ENCODE measurements at places on chromosomes 11 and 22.

DNA sequence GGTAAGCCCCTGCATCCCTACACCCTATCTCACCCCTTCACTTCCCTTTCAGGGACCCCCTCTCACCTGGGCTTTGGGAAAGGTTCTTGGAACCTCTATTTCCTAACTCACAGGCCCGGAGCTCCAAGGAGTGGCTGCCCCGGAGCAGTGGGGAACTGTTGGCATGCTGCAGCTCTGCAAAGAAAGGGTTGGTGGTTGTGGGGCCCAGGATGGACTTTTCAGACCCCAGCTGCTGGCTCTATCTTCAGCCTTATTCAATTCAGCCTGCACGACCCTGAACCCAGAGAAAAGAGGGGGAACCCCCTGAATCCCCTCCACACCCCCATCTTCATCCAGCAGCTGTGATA, 10.0 kb downstream of the ROBO4 start:
- DNase-seq, result no peak

GRCh38 chr11:47886096-47886495, 37.9 kb upstream of the NUP160 start:
- no peak for DNase-seq

DNA sequence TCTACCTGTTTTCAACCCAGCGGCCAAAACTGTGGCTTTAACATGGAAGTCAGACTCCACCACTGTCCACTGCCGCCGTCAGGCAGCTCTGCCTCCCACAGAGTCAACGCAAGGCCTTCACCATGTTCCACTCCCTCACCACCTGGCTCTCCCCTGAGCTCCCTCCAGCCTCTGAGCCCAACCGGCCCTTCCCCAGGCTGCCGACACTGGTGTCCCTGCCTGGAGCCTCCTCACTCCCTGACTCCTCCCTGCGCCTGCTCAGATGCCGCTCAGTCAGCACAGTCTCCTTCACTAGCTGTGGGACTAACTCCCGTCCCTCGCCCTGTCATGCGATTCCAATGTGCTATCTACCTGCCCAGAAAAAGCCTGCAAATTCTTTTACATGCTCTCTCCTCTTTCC, 16.3 kb downstream of the SULT4A1 start:
- no peak for DNase-seq

DNA sequence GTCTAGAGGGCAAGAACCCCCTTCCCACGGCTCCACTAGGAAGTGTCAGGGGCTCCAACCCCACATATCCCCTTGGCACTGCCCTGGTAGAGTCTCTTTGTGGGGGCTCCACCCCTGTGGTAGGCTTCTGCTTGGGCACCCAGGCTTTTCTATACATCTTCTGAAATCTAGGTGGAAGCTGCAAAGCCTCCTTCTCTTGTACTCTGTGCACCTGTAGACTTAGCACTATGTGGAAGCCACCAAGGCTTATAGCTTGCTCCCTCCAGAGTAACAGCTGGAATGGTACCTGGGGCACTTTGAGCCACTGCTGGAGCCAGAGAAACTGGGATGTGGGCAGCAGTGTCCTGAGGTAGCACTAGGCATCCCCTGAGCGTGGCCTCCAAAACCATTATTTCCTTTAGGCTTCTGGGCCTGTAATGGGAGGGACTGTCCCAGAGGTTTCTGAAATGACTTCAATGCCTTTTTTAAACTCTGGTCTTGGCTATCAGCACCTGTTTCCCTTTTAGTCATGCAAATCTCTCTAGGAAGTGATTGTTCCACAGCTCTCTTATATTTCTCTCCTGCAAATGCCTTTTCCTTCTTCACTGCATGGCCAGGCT, 68.4 kb downstream of the TRAF6 start:
- DNase-seq, result no peak

GRCh38 chr22:32996276-32996675, 61.9 kb downstream of the SYN3 start:
- DNase-seq, result no peak

GRCh38 chr11:75152090-75152489, 1.2 kb downstream of the SLCO2B1 start:
- no peak for DNase-seq

GRCh38 chr11:61976420-61976800, 9.0 kb upstream of the FTH1 start:
- no peak for DNase-seq

GRCh38 chr11:128848815-128849455, 18.2 kb downstream of the KCNJ1 start:
- DNase-seq, result peak; percentile 29

GRCh38 chr11:762421-763072, 14.7 kb downstream of the GATD1 start:
- DNase-seq, result no peak

GRCh38 chr11:96038046-96038445, 114.1 kb upstream of the MTMR2 start:
- no peak for DNase-seq

DNA sequence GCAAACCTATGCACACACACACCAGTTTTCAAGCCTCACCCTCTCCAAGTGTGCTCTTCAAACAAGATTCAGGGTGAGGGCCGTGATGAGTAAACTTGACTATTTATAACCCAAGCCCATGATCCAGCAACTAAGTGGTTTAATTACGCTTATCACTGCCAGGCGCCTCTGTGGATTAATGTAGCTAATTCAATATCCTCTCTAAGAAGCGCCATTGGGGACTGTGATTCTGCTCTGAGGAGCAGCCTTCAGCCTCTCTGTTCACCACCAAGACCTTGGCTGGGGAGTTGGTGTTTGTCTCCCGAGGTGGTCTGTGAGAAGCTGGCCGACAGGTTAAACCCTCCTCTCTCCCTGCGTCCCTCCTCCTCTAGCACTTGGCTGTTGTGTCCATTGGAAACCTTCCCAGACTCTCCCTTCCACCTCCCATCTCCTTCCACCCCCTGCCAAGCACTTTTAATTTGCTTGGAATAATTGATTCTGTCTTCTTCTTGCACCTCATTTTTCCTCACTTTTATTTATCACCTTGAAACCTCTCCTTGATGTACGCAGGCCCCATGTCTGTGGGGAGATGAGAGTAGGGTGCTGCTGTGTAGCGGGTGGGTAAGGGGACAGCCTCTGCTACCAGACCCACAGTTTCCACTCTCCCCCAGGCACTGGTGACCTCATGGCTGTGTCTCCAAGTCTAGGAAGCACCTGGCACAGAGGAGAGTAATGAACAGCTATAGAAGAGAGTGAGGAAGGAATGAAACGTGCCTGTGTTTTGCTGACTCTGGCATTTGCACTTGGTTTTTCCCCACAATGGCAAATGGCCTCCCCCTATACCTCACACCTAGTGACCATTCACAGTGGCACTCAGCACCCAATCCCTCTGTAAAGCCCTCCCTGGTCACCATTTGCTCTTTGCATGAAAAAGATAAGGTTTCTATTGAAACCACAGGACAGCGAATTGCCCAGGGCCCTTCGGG, 236.6 kb downstream of the GRIK4 start:
- no peak for DNase-seq

DNA sequence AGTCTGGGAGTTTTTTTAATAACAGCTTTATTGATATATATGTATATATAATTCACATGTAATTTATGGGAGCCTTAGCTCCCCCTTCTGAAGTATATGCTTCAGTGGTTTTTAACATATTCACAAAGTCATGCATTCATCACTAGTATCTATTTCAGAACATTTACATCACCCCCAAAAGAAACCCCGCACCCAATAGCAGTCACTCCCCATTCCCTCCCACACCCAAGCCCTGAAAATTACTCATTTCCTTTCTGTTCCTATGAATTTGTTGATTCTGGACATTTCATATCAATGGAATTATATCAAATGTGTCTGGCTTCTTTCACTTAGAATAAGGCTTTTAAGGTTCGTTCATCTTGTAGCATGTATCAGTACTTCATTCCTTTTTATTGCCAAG, 35.6 kb upstream of the SYT7 start:
- DNase-seq, result no peak

DNA sequence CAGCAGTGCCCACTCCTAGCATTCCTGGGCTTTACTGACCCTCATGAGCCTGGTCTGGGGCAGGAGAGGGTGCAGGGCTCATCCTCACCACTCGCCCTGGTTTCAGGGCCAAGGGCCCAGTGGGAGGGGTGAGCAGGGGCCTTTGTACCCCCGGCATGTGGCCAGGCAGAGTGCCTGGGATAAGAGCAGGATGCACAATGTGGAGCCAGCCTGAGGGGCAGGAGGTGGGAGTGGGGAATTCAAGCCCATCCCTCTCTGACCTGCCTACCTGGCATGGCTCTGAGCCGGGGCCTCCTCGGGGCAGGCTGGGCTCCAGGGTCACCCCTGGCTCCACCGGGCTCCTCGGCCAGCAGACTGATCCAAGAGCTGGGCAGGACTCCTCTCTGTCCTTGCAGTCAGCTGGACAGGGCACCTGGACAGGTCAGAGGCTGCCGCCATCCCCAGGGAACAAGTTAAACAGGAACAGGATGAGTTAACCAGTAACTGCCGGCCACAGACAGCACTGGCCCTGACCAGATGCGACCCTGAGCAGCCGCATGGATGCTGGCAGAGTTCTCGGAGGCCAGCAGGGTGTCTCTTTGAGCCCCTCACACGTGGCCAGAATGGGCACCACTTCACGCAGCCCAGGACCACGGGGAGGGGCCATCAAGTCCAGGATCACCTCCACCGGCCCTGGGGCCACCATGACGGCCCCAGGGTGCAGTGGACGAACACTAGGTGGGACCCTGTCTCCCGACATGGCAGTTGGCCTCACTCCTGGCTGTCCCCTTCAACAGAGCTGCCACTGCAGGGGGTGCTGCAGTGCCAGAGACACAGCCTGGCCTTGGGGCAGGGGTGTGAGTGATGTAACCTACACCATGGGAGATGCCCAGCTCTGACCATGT, 5.0 kb downstream of the SIGIRR start:
- DNase-seq, result peak; percentile 26

DNA sequence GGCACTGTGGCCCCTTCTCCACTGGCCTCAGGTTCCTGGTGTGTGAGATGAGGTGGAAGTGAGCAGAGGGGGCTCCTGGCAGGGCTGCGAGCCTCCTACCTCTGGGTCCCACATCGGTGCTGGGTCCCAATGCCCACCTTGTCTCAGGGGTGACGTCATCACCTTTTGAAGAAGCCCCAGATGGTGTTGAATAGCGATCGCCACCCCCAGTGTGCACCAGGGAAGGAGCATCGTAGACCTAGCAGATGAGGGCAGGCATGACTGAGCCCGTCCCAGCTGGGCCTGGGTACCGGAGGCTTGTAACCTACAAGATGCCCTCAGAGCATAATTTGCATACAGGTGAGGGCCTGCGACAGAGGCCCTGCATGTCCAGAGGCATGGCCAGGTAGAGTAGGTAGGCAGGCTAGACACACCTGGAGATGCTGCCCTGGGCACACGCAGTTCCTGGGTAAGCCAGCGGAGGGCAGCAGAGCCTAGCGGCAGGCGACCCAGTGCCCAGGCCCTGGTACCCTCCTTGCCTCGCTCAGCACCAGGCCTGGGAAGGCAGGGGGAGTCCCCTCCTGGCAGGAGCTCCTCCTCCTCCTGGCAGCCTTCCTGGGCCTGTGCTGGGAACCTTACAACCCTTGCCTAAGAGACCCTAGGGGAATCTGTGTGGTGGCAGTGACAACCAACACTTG, 52.5 kb downstream of the TPCN2 start:
- DNase-seq, result peak; percentile 65

- DNase-seq, result no peak
These were observed 513.0 kb downstream of the RAB38 start for GRCh38 chr11:87662287-87662686.

- DNase-seq, result no peak
These were observed 1676.0 kb upstream of the RAG2 start for GRCh38 chr11:38274031-38274430.

All from T-helper 2 cell (primary cell).